ENCODE measurements at places on chromosomes 4 and X.

DNA sequence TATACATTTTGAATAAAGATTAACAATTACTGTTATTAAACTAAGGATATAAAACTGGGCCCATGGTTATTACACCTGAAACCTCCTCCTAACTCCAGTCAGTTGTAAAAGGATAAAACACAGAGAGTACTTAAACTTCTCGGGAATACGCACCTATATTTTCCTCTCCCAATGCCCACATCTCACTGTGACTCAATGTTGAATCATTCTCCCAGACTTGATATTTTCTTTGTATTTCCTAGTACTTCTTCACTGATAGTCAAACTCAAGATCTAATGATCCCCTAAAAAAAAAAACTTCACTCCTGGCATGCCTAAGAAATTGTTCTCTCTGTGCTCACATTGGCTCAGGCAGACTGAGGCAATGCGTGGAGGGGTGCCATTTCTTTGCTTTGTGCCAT lies 212.5 kb upstream of the DKK2 start:
- DNase-seq, result no peak

DNA sequence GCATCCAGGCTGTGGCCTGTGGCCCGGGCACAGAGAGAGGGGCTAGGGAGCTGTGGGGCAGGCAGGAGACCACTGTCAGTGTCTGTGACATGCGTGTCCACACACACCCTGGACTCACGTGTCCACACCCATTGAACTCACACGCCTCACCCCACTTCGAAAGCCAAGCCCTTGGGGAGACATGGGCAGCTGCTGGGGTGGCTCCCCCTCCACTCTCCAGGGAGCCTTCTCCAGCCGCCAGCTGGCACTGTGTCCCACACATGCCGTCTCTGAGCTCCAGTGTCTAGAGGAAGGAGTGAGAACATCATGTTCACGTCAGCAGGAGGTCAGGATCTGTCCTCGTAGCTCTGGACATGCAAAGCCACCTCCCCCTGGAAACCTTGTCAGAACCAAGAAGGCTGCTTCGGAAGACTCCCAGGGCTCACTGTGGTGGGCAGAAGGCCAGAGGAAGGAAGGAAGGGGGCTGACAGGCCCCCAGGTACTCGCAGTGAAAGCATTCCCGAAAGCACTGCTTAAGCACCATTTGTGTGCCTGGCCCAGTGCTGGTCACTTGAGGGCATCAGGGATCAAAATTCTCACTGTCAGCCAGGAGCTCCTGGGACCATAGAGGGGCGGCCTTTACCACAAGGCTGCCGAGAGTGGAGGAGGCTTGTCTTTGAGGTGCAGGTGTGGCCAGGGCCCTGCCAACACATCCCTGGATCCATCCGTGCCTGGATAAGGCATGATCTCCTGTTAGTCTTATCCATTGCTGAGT lies 61.4 kb downstream of the HTRA3 start:
- no peak for DNase-seq

- DNase-seq, result no peak
These were observed 95.5 kb upstream of the PPP2R3B start for GRCh38 chrX:482192-482701.

GRCh38 chr4:171130256-171130801 lies 682.9 kb upstream of the GALNTL6 start:
- no peak for DNase-seq

GRCh38 chr4:3477750-3478430 lies 14.8 kb downstream of the DOK7 start:
- no peak for DNase-seq

- DNase-seq, result no peak
These were observed 1411.1 kb upstream of the PCDH7 start for GRCh38 chr4:29309050-29309449.

DNA sequence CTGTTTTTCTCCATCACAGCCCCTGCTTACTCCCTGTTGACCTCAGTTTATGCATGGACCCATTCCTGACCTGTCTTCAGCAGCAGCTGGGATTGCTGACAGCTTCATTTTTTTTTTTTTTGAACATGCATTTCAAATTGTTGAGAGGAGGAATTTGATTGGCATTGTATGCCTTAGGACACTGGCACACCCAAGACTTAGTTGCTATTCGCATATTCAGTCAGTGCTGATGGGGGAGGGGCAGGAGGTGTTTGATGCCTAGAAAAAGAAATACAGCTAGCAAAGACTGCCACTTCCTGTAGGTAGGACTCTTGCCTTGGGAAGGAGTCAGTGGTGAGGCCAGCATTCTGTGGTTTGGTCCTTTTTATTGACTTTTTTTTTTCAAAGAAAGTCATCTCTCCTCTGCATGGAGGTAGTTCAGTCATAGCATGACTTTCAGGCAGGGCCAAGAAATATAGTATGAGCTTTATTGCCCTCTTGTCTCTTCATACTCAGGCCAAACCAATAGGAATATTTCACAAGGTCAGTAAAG lies 33.6 kb upstream of the XK start:
- no peak for DNase-seq

GRCh38 chr4:106366026-106366425 lies 2.6 kb downstream of the GIMD1 start:
- no peak for DNase-seq

DNA sequence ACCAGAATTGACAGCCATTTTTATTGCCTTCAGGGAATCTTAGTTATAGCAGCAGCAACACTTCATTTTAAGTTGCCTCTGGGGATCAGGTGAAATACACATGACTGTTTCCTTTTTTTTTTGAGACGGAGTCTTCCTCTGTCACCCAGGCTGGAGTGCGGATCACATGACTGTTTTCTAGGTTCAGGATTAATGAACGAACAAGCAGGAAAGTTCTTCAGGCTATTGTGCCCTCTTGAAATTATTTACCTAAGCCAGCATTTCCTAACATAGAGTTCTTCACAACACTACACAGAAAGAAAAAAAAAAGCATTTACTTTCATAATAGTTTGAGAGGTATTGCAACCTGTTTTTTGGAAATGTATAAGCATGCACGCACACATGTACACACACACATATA lies 2032.8 kb downstream of the PCDH7 start:
- DNase-seq, result no peak

DNA sequence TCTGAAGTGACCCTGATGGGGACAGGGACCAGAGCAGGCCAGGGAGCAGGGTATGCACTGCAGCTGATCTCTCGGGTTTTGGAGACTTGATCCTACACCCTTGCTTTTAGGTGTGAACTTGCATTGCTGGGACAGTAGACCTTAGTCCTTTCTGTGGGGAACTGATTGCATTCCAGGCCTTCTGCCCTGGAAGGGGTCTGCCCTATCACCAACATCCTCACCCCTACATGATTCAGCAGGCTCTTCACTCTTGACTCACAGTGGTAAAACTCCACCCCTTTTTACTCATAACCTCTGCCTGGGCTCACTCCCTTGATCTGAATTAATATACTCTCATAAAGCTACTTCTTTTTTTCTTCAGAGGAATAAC lies 6.6 kb upstream of the DDX60L start:
- DNase-seq, result no peak

DNA sequence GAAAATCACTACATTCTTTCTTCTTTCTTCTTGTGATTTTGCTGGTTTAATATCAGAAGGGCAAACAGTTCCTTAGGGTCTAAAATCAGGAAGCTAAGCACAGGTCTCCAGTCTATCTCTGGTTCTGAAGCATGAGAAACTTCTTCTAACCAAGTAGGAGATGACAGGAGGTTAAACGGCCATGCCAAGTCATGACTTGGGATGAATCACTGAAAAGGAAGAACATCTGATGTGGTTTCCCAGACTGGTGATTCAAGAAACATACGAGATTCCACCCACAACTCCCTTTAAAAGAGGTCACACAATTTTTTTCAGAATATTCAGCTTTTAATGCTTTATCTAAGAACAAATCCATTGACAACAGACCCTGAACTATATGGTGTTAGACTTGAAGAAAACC lies 684.0 kb upstream of the PRKX start:
- no peak for DNase-seq

DNA sequence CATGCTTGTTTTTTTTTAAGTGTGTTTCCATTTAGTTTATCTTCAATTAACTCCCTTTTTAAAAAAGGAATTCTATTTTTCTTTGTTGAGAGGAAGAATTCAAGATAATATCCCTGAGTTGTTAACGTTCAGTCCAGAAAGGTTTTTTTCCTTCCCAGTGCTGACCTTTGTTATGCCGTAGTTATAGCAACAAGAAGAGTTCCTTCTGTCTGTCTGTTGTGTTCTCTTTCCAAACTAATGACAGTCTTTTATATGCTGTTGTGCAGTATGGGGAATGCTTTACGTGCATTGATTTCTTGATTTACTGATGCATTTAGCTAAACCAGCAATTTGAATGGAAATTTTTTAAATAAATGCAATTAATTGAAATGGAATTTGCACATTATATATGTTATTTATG lies 6.6 kb upstream of the CXXC4 start:
- DNase-seq, result no peak

DNA sequence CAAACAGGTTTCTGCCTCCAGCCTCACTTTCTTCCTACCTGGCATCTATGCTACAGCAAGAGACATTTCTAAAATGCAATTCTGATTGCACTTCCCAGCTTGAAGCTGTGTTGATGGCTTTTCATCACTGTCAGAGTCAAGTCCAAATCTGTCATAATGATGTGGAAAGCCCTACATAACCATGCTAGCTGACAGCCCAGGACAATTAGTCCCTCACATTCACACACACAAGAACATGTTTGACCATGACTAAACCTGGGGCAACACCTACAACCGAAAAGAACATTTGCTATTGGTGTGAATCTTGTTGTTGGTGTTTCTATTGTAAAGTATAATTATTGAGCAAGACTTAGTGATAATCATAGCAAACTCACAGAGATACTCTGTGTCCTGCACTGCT lies 58.2 kb downstream of the PPM1K start:
- DNase-seq, result no peak

- DNase-seq, result no peak
These were observed 391.9 kb downstream of the KCTD8 start for GRCh38 chr4:44056721-44057151.

- DNase-seq, result no peak
These were observed 132.0 kb upstream of the TET2 start for GRCh38 chr4:105014635-105015034.

GRCh38 chr4:56762484-56763250 lies 58.8 kb downstream of the SPINK2 start:
- no peak for DNase-seq

DNA sequence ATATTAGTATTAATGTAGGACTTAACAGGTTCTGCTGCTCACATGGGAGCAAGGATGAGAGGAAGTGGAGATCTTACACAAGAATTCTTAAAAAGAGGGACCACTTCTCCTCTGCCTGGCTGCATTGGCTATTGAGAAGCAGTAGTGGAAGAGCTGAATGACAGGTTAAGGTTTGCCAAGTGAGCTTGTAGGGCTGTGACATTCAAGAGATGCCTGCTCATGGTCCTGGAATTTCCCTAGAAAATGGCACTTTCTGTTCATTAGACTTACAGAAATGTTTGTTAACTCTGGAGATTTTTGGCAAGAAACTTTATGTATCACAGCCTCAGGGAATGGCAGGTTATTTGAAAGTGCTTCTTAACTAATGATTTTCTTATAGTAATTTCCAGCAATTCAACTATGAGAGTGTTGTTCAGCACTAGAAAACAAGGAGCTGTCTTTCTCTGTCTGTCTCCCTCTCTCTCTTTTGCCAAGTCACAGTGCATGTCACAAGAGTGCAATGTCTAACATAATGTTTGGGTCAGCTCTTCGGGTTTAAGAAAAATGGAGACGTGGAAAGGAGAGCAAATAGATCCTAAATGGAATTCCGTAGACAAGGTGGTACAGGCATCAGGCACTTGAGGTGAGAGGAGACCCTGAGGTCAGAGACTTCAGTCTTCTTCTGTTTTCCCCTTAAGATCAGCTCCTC lies 8.3 kb upstream of the NAP1L5 start:
- DNase-seq, result no peak

- DNase-seq, result no peak
These were observed 108.5 kb upstream of the MID1 start for GRCh38 chrX:10728806-10729389.

DNA sequence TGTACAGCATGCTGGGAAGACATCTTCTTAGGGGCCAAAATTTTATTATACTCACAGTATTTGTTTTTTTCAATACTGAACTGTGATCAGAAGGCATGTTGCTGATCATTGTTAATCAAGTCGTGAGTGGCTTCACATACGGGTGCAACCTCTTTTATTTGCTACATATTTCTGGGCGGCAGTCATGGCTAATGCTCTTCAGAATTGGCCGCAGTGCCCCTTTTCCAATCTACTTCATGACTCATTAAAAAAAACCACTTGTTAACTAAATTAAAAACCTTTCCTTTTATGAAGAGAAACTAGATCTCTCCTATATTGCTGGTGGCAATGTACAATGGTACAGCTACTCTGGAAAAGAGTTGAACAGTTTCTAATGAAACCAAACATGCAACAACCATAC lies 101.5 kb upstream of the C1GALT1C1 start:
- no peak for DNase-seq

- no peak for DNase-seq
These were observed 27.1 kb downstream of the AFM start for GRCh38 chr4:73508651-73509050.

DNA sequence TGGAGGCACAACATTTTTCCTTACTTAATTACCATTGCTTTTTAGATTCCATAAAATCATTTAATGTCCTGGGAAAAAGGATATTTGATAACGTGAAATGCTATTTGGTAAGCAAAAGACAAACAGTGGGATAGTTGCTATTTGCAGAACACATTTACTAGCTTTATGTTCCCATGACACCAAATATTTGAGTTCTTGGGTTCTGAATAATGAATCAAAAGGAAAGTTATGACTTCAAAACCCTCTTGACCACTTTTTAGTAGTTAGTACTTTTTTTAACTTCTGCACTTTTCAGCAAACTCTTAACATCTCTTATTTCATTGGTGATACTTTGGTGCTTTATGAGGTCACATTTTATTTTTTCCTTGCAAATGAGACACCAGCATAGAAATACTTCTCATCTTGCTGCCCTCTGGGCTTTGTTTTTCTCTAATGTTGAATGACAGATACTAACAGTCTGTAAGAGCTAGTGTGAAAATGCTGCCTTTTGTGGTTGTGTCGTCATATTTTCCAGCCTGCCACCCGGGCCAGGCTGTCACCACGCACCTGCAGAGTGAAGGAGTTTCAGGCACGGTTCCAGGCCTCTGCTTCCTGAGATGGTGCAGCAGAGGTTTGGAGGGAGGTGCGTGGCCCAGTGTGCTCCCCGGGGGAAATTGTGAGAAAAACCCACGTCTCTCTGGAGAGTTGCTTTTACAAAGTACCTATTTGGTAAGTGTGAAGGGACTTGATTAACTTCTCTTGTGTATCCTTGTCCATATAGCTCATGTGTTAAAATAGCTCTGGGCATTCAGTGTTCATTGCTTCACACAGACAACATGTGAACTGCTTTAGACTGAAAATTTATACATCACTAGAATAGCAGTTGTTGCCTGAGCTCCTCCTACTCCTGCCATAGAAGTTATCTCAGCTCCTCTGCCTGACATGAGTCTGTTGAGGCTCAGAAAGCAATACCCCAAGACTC lies 34.7 kb downstream of the MSL3 start:
- DNase-seq, result peak; percentile 12

- DNase-seq, result no peak
These were observed 44.0 kb downstream of the ABLIM2 start for GRCh38 chr4:8114456-8115202.

- DNase-seq, result no peak
These were observed 90.1 kb downstream of the RELL1 start for GRCh38 chr4:37595875-37596680.

GRCh38 chr4:35689870-35690269 lies 554.4 kb downstream of the ARAP2 start:
- DNase-seq, result no peak

Measured in stimulated activated naive CD4-positive, alpha-beta T cell (primary cell).